ENCODE measurements at places on chromosomes 12 and 14. TPM values are rescaled to one million over a fixed set of nuclear protein-coding genes. Genes with fewer than 3 reads are reported as not detected.

ATG14 gene
- total RNA-seq = 13.2 TPM

DNA sequence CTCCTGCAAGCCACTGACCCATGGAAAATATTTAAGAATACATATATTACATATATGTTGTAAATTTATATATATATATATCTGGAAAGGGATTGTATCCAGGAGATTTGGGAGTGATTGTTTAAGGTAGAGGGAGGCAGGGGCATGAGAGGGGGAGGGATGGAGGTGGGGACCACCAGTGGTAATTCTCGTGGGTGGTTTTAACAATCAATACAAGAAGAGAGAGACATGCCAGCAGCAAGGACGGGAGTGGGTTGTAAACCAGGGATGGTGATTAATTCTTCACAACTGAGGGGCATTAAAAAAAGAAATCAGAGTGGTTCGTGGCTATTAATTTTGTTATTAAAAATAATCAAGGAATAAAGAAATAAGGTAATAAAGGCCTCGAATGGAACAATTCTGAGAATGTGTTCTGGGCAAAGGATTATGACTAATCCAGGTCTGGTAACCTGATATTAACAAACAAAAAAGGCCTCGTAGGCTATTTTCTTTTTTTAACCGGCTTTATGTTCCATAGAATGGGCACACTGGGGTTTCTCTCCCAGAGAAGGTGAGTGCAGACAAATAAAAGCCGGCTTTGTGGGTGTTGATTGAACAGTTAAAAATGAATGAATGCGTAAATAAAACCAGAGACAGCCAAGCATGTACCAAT is 8.3 kb upstream of the RTL1 start:
- DNase-seq = no peak

- DNase-seq = no peak
Observed at GRCh38 chr12:12219664-12220063, 47.2 kb downstream of the LRP6 start.

- DNase-seq = no peak
Observed at GRCh38 chr14:53144244-53144643, 8.9 kb downstream of the DDHD1 start.

GRCh38 chr12:120999191-121000120 is 16.8 kb downstream of the C12orf43 start:
- DNase-seq = no peak

GRCh38 chr12:65756267-65756666 is 68.0 kb upstream of the HMGA2 start:
- DNase-seq = no peak

DNA sequence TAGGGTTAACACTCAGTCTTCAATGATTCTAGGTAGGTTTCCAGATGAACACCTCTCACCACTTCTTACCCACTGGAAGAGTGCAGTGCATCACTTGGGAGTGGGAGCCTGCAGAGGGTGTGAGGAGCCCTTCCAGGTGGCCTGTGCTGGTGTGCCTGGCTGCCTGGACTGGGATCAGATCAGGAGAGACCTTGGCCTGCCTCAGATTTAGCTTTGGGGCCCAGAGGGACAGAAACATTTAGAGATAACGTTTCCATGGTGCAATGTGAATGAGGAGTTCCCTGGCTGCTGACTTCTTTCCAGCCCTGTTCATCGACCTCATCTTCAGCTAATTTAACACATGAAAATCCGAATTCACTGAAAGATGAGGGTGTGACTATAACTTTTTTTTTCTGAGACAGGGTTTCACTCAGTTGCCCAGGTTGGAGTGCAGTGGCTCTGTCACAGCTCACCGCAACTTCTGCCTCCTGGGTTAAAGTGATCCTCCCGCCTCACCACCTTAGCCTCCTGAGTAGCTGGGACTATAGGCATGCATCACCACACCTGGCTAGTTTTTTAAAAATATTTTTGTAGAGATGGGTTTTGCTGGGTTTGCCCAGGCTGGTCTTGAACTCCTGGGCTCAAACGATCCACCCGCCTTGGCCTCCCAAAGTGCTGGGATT is 53.6 kb downstream of the SUSD6 start:
- no peak for DNase-seq

RAB15 gene
- total RNA-seq = 17.1 TPM

- no peak for DNase-seq
Observed at GRCh38 chr12:32870716-32871115, 25.9 kb downstream of the PKP2 start.

DNA sequence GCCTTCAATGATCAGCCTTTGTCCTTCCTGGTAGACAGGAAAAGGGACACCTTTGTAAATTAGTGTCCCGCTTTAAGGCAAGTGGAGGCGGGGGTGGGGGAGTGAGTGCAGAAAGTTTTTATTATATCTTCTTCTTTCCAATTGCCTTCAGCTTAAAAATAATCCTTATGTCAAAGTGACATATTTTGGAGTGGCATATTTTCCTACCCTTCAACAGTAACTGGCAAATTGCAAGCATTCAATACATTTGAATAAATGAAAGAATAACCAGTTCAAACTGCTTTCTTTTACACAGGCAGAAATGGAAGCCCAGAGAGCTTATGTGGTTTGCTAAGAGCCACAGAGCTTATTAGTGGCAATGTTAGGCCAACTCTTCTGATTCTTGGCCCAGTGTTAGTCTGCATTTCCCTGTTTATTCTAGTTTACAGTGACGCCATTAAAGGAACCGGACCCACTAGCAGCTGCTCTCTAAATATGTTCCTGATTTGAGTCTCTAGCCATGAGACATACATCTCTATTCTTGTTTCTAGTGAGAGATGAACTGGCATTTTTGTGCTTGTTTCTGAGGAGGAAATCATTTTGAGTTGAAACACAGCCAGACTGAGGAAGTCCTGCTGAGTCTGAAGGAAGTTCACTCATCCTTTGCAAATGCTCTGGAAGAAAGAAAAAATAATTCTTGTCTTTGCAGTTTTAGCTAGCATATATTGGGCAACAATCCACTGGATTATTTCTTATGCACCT is 468.7 kb downstream of the NOVA1 start:
- no peak for DNase-seq

KRT2 gene
- total RNA-seq = not detected

TCL1B gene
- not detected for total RNA-seq

DNA sequence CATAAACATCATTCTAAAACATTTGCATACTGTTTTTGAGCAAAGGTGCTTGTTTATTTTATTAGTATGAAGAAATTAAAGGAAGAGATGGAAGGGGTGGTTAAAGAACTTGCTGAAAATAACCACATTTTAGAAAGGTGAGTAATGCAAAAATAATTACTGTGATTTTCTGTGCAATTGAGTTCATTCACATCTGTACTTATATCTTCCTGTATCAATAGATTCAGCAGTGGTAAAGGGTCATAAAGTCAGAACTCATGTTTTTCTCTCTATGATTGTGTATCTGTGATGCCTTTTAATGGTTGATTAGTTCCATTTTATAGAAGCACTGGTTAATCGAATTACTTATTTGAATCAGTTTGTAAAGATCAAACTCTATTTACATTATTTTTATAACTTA is 46.0 kb downstream of the TBK1 start:
- DNase-seq = no peak

MTHFD1 gene
- total RNA-seq = 64.9 TPM

- no peak for DNase-seq
Observed at GRCh38 chr14:104694475-104694950, 5.1 kb downstream of the INF2 start.

DNA sequence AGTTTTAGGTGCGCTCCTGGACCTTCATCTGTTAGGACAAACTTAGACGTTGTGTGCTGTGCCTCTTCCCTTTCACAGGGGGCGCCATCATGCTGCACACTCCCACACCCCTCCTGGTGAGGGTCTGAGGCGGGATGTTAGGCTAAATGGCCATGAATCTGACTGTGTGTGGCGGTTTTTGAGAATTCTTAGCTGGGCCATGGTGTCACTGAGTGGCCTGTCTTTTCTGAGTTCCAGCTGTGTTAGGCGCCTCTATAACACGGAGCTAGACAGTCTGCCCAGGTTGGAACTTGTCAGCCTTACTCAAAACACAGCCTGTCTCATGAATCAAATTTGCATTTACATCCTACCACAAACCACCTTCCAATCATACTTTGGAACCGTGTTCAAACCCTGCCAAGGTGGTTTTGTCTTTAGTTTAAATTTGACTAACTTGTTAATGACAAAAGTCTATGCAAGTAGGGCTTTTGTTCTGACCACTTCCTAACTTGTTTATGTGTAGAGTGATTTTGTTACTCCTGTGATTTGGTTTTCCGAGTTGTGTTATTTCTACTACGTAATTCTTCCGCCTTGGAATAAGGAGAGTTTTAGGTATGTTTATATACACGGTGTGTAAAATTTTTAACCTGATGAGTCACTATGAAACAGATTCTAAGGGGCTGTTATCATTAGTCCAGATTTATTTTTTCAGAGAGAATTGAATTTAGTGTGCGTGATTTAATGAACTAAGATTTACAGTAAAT is 19.6 kb downstream of the ACVR1B start:
- DNase-seq = no peak

- no peak for DNase-seq
Observed at GRCh38 chr14:75259510-75259855, 19.1 kb upstream of the FOS start.

GRCh38 chr12:100468126-100468525 is 5.5 kb upstream of the NR1H4 start:
- DNase-seq = no peak

DNA sequence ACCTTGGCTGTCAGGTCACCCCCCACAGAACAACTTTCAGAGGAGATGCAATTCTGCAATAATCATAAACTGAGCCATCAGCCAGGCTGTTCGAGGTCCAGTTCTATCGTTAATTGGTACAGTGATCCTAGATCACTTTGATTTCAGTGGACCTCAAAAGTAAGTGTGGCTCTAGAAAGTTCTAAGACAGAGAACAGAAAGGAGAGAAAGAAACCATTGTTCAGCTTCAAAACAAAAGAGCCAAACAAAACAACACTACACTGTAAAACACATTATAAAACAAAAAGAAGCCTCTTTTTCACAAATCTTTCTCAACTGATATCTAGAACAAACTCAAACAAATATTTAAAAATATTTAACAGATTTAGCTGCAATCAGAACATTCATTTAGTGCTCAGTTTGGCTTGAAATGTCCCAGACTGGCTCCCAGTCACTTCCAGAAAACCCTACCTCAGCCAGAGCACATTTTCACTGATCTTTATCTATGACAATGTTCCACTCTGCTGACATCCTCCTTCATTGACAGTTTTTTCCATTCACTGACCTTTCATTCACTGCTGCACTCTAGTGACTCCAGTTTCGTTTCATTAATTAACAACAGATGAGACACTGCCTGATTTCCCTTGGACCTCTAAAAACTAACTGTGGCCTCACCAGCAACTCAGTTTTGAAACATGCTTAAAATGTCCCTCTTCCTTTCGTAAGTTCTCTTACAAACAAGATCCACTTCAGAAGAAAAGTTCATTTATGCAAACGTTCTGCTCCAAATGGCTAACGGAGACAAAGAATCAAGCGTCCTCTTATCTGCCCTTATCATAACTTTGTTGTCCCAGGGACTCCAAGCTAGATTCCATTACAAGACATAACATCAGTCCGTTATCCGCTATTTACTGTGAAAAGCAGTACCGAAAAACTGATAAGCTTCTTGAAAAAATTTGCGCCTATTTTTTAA is 56.8 kb downstream of the DUSP16 start:
- no peak for DNase-seq

DNA sequence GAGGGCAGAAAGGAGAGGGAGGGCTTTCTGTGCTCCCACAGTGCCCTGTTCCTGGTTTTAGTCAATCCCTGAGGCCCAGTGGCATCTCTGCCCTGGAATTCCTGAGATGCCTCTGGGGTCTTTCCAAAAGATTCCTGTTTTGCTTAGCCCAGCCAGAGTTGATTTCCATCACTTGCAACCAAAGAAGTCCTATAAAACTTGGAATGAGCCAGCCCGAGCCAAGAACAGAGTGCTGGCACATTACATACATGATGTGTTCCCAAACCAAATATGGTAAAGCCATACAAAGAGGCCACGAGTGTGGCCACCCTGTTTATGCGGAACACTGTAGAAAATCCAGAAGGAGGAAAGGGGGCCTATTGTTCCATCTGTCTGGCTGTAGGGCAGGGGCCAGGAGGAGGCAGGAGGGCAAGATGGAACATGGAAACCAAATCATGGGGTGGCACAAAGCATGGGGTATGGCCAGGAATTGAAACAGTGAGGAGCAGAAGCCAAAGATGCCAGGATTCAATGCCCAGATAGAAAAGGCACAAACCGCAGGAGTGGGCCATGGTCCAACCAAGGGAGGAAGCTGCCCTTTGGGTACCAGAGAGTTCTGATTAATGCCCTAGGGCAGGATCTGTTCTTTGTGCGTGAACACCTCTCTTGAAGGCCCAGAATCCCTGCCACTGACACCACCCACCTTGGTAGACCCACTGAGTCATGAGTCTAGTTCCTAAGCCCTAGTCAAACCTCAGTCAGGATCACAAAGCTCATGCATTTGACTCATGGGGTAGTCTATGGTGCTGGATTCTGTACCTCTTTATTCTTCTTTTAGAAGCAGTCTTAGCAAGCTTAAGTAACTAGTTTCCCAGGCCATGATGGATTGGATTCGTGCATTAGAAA is 75.2 kb downstream of the LRRC74A start:
- no peak for DNase-seq

GRCh38 chr14:102389246-102389645 is 26.5 kb downstream of the TECPR2 start:
- DNase-seq = no peak

GRCh38 chr14:25026476-25027137 is 23.3 kb downstream of the STXBP6 start:
- DNase-seq = no peak

DNA sequence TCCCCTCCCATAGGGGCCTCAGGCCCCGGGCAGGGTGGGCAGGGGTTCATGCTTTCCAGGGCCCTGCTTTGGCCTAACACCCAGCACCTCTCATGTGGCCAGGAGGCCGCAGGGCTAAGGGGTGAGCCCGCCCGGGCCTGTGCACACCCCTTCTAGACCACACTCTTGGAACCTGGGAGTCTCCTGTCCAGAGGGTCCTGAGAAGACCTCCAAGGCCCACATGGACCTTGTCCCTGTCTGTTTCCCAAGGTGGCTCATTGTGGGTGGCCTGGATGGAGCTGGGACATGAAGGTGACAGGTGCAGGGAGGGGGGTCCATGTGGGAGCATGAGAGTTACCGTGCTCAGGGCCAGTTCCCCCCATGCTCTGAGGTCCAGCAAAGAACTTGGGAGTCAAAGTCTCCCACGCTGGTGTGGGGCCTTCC is 11.6 kb downstream of the DLK1 start:
- no peak for DNase-seq
